Left kidney (tissue), 8 donors: ENCODE measurements at places on chromosomes 12 and 14. TPM values are rescaled to one million over a fixed set of nuclear protein-coding genes. Genes with fewer than 3 reads are reported as not detected.

Gene IL22
- not detected for polyA plus RNA-seq

Gene FZD10
- polyA plus RNA-seq = 3.2 TPM

Gene FAM186B
- 3.1 TPM for polyA plus RNA-seq

Gene TMED8
- polyA plus RNA-seq = 28.8 TPM

Gene FBLN5
- polyA plus RNA-seq = 138 TPM

Gene EMP1
- polyA plus RNA-seq = 97.8 TPM

Gene PAX9
- polyA plus RNA-seq = 0.33 TPM

Gene C1RL
- polyA plus RNA-seq = 46.0 TPM

Gene VRTN
- polyA plus RNA-seq = not detected

Gene SOX5
- polyA plus RNA-seq = 7.1 TPM

Gene EXOC3L4
- polyA plus RNA-seq = 3.0 TPM

DNA sequence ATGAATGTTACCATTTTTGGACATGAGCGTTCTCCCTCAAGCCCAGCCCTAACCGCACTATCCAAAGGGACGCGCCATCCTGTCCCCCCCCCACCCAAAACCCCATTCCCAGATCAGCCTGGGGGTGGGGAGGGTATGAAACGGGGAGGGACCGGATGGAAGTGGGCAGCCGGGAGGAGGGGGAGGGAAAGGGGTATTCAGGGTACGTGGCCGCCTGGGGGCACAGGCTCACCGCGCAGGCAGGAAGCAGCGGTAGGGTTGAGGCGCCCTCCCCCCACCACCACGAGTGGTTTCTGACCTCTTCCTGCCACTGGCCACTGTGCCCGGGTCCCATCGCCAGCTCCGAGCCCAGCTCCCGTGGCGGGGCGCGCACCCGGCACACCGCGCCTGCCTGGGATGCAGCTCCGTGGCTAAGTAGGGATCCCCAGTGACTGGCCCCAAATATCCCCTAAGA lies 1.4 kb downstream of the ACTN1 start:
- DNase-seq = peak; percentile 75

DNA sequence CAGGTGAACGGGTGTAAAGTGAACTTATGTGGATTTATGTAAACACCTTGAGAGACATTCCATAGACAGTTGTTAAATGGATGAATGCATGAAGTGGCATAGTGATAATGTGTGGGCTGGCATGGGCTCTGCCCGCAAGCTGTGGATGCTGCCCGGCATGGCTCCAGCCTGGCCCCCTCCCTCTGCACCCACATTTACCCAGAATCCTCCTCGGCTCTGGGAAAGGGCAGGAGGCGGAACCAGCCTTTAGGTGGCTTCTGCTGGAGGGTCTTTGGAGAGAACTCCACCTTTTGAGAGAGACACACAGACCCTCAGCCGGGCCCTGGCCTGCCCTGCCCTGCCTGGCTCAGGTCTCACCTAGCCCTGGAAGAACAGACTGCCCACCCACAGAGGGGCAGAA lies 18.7 kb downstream of the RASAL1 start:
- DNase-seq = no peak

GRCh38 chr14:23580948-23581281 lies 2.3 kb upstream of the JPH4 start:
- no peak for DNase-seq

DNA sequence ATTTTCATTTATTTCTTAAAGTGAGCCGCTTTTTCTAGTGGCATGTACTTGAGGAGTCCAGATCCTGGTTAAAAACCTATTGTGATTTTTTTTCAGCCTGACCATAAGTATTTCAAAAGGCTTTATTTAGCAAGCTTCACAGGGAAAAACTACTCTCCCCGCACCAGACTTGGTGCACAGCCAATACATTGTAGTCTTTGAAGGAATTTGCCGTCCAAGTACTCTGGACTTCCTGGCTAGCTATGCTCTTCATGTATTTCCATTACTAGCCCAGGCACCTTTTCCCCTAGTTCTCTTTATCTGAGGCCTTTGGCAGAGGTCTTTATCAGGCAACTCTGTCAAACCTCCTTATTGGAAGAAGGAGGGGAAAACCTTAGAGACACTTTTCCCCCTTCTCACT lies 234.7 kb downstream of the CCDC91 start:
- DNase-seq = peak; percentile 56

- DNase-seq = no peak
Measured at GRCh38 chr12:57551637-57552305, 1.9 kb downstream of the KIF5A start.

DNA sequence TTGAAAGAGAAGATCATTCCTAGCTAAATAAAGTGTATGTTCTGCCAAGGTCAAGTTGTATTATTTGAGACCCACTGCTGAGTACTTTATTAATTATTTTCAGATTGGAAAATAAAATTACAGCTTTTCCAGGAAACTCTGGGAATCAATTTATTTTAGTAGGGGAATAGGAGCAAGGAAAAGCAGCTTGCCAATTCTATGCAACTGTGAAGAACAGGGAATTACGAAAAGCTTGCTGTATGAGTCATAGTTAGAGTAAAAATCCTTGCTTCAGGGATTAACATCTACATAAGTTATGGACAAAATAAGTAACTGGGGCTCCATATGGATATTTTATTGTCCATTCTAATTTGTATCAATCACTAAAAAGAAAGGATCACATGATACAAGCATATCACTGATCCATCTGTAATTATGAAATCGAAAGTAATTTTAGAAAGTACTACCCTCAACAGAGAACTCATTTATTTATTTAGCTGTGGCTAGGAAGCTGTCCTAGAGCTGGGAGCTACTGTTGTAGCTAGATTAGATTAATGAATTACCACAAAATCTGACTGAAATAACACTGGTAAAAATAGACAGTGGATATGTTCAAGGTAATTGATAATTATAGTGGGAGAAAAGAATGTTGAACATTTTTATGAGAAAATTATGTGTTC lies 303.5 kb upstream of the NPAS3 start:
- DNase-seq = no peak

DNA sequence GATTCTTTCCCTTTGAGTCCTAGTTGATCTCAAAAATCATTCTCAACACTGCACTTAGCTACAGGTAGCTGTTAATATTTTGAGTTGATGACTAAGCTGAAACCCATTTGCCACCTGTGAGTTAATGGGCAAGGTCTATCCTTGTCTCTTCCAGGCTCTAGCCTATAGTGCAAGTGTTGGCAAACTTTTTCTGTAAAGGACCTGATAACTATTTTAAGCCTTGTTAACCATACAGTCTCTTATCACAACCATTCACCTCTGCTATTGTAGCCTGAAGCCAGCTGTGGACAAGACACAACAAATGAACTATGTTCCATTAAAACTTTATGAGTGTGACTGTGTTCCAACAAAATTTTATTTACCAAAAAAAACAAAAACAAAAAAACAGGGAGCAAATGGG lies 19.4 kb downstream of the RAP1B start:
- no peak for DNase-seq

GRCh38 chr12:47561746-47562145 lies 144.1 kb downstream of the RPAP3 start:
- DNase-seq = no peak

GRCh38 chr12:122738571-122738970 lies 7.9 kb upstream of the HCAR1 start:
- DNase-seq = no peak

GRCh38 chr12:114045349-114045748 lies 79.2 kb upstream of the RBM19 start:
- DNase-seq = no peak

GRCh38 chr12:57216921-57217879 lies 606 bp downstream of the NXPH4 start:
- DNase-seq = no peak

GRCh38 chr14:32017587-32017986 lies 59.5 kb upstream of the ARHGAP5 start:
- DNase-seq = no peak
